ENCODE measurements at places on chromosomes 7 and 10. TPM values are rescaled to one million over a fixed set of nuclear protein-coding genes. Genes with fewer than 3 reads are reported as not detected.

NRCAM gene
- total RNA-seq: 1.5 TPM

LEP gene
- total RNA-seq: 10.8 TPM

TRPV5 gene
- total RNA-seq: not detected

PMS2 gene
- total RNA-seq: 1.4 TPM

ADIRF gene
- total RNA-seq: 43.4 TPM

WDR11 gene
- 60.8 TPM for total RNA-seq

- DNase-seq: no peak
These were observed 144.3 kb downstream of the KCNMA1 start for GRCh38 chr10:77493239-77493806.

GRCh38 chr7:111803015-111803758 lies 240.9 kb upstream of the IMMP2L start:
- no peak for DNase-seq

- no peak for DNase-seq
These were observed 24.8 kb downstream of the LEP start for GRCh38 chr7:128265906-128266300.

GRCh38 chr10:71379118-71379766 lies 17.5 kb upstream of the CDH23 start:
- no peak for DNase-seq

GRCh38 chr7:19623676-19624075 lies 85.2 kb downstream of the POLR1F start:
- DNase-seq: no peak

DNA sequence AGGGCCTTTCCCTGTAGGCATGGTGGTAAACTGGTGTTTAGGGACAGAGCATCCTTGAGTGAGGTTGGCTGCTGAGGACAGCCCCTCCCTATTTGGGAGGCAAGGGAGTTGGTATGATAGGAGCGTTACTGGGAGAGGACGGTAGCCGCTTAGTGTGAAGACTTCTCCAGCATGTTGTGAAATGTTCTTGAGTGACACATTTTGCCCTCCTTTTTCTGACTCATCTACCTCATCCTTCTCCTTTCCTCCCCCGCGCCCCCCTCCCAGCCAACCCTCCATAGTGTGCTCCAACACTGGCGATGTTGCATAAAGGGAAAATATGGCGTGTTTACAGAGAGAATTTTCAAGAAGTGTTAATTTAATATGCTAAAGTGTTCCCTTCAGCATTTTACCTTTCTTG lies 645.0 kb upstream of the GALNT17 start:
- DNase-seq: no peak

GRCh38 chr10:88190123-88190522 lies 326.7 kb downstream of the PTEN start:
- DNase-seq: no peak

DNA sequence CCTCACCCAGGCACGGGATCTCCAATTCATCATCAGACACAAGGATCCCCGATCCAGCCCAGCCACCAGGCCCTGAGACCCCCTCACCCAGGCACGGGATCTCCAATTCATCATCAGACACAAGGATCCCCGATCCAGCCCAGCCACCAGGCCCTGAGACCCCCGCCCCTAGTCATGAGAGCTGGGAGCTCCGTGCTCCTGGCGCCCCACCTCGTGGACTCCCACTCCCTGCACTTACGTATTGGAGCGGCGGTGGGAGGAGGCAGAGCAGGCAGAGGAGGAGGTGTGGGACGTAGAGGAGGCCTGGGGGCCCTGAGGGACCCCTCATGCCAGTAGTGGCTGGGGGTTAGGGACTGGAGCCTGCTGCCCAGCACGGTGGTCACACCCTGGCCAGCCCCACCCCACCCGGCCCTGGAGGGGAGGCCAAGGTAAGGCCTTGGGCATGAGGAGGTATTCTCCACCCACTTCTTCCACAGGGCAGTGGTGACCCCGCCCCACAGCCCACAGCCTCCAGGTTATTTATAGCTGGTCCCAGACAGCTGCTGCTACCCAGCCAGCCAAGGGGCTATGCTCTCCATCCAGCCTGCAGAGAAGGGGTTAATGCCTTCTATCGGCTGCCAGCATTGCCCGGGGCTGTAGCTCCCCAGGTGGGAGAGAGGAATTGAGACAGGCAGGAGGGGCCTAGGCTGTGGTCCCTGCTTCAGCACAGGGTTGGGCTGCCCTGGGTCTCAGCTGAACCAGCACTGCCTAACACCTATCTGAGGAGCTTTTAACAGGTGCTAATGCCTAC lies 17.6 kb upstream of the CRHR2 start:
- DNase-seq: no peak

GRCh38 chr10:126101736-126102135 lies 205.4 kb downstream of the FANK1 start:
- DNase-seq: no peak

DNA sequence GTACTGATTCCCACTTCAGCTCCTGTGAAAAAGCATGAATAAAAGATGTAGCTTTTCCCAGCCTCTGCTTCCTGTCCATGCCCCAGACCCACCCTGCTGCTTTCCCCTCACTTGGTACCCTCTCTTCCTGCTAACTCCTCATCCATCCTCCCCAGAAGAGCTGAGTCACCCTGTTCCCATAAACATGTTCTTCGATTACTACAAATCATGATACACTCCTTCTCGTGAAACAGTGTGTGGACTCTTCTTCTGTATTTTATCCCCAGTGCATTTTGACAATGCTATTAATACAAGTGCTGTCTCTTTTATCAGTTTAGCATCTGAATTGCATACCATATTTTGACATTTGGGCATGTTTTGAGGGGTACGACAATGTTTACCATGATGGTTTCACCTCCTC lies 45.8 kb upstream of the SORBS1 start:
- no peak for DNase-seq

DNA sequence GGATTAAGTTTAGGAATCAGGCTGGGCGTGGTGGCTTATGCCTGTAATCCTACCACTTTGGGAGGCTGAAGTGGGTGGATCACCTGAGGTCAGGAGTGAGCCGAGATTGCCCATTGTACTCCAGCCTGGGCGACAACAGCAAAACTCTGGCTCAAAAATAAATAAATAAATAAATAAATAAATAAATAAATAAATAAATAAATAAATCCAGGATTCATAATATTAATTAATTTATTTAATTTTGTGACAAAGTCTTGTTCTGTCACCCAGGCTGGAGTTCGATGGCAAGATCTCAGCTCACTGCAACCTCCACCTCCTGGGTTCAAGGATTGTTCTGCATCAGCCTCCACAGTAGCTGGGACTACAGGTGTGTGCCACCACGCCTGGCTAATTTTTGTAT lies 4.2 kb downstream of the SUGCT start:
- no peak for DNase-seq

DNA sequence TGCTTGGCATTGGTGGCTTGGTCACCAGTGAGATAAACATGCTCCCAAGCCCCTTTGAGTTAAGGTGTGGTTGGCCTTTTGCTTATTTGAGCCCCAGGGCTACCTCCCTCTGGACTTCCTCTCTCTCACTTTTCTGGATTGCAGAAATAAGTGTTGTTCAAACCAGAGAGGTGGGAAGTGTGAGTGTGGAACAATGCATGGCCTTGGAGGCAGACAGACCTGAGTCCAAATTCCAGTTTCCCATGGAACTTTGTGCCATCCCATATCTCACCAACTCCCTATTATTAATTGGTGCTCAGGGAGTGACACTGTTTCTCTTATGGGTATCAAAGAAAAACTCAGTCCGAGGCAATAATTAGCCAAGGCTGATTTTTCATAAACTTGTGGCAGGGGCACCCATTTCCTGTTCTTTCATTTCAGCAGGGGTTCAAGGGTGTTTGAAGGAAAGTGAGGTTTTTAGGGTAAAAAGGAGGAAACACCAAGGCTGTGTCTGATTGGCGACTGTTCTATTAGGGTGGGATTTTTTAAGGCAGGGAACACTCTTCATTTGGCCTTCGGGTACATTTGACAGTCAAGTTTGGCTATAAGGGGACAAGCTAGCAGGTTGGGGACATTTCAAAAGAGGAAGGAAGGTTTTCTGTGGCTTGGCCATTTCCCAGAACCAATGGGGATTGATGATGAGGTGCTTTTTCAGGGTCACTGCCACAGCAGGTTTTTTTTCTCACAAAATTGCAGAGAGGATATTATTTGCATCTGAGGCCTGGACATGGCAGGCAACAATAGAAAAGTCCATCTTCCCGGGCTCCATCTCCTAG lies 148.8 kb upstream of the NPY start:
- no peak for DNase-seq

DNA sequence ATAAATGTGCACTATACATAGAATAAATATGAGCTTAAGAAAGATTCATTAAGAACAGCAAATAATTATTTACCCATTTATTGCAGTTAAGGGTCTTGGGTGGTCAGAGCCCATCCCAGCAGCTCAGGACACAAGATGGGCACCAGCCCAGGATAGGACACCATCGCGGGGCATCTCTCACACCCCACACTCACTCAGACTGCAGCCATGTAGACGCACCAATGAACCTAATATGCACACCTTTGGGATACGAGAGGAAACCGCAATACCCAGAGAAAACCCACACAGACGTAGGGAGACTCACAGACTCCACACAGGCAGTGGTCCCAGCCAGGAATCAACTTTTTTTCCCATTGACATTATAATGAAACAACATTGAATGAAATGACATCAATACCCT lies 36.0 kb downstream of the CARD11 start:
- no peak for DNase-seq

GRCh38 chr7:42445691-42446090 lies 208.7 kb upstream of the GLI3 start:
- DNase-seq: no peak

DNA sequence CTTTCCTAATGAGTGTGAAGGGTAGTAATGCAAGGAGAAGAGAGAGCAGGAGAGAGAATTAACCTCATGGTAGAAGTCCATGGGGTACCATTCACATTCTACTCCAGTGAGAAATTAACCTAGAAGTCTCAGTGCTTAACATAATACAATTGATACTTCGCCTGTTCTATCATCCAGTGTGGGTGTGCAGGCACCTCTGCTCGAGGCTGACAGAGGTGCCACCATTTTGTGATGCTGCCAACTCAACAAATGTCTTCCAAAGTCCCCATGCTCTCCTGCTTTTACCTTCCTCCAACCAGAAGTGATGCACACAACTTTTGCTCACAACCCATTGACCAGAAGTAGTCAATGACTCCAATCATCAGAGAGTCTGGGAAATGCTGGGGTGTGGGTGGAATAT lies 118.3 kb upstream of the LAMB4 start:
- no peak for DNase-seq

- no peak for DNase-seq
These were observed 148.6 kb downstream of the SH3PXD2A start for GRCh38 chr10:103706762-103707161.

Measured in transverse colon (tissue), 4 donors.